ENCODE measurements at places on chromosomes 2 and 18. TPM values are rescaled to one million over a fixed set of nuclear protein-coding genes. Genes with fewer than 3 reads are reported as not detected.

DPYSL5 gene
- not detected for total RNA-seq

GRCh38 chr18:34710934-34711333, 836 bp downstream of the DTNA start:
- DNase-seq: no peak

PLGLB1 gene
- total RNA-seq: 0.75 TPM

BCL11A gene
- 0.92 TPM for total RNA-seq

SNORC gene
- 4.0 TPM for total RNA-seq

DNA sequence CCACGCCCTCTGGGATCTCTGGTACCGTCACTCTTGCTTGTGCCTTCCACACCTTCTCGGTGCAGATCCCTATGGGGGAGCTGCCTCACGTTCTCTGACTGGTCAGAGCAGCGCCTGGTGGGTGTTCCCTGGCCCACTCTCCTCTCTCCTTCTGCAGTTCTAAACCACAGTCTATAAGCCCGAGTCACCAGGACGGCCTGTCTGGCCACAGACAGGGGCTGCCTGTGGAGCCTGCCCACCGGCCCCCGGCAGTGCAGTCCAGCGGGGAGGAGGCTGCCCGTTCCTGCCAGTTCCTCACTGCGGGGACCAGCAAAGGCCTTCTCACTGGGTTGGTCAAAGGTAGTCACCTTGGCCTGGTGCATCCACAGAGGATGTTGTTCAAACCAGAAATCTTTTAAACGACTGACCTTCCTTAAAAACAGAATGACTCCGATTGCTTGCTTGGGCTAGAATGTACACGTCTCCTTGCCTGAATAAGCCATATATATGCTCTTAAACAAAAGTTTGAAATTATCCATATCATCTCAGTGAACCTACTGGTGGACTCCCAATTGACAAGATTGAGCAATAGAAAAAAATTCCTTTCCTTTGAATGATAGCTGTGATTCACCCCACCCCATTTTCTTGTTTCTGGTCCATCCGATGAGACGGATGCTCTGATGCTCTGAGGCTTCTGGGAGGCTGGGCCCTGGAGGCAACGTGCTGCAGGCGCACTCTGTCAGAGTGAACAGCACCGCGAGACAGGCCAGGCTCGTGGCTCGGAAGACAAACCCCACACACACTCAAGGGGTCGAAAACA, 61.2 kb downstream of the RALBP1 start:
- no peak for DNase-seq

PLEK gene
- 0.11 TPM for total RNA-seq

DNA sequence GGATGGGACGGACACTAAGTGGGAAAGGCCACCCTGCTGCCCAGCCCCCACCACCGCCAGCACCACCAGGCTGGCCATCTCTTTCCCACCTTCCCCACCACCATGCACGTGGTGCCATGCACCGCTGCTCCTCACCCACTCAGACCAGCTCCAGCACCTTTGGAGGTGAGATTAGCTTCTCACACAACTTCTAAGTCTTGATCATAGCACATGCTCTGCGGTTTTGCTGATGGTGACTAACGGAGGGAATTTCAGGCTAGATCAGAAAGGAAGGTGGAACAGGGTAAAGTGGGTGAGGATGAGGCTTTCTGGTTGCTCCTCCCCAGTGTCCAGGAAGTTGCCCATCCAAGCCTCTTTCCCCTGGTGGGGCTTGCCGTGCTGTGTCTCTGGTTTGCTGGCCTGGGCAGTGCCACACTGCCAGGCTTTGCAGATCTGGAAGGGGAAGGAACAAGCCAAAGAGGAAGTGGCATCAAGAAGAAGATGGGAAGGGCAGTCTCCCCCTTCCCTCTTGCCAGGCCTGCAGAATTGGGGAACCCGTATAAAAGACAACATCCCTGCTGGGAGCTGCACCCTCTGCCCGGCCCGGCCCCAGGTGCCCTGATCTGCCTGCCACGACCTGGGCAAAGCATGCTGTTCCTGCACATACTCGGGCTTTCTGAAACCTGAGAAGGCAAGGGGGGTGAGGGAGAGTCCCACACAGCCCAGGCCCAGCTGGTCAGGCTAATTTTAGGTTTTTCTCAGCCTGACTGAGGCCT, 44.3 kb upstream of the CAB39 start:
- DNase-seq: no peak

LHCGR gene
- not detected for total RNA-seq

DNA sequence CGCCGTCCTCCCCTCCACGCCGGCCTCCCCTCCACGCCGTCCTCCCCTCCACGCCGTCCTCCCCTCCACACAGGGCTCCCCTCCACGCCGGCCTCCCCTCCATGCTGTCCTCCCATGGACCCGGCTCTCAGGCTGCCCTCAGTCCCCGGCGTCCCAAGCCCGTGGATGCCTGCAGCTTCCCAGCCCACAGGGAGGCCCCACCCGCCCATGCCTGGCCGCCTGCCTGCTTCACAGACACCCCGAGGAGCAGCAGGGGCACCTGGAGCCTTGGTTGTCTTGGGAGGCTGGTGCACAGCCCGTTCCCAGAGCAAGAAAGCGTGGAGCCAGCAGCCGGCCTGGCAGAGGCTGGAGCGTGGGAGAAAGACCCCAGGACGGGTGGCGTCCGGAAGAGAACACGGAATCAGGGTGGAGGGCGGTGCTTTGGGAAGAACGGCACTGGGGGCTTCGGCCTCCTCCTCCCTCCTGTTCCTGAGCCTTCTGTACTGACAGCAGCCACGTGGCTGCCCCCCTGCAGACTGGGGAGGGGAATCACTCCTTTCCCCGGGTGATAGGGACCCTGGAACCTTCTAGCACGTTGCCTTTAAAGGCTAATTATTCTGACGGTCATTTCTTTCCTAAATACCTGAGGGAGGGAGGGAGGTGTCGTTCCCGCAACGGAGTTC, 26.2 kb upstream of the KCNG2 start:
- no peak for DNase-seq
